Mesenteric fat pad (tissue), 1 donor: ENCODE measurements at places on chromosomes 12 and 14.

DNA sequence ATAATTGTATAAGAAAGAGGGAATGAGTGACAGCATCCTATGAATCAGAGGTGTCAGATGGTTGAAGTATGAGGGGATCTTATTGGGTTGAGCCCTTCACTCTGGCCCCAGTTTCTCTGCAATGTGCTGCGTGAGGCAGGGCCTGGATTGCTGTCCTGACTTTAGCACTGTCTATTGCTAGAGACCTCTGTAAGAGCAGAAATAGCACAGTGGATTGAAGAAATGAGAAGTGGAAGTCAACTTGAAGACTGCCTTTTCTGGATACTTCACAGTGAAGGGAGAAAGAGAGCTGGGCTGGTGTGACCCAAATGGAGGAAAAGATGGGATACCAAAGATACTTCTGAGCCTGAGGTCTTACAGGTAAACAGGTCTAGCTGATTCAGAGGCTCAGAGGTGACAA lies 5.8 kb downstream of the ASCL4 start:
- no peak for DNase-seq

GRCh38 chr14:33370426-33370825 lies 431.7 kb downstream of the NPAS3 start:
- DNase-seq, result no peak

GRCh38 chr12:7681535-7681934 lies 14.0 kb downstream of the GDF3 start:
- no peak for DNase-seq

DNA sequence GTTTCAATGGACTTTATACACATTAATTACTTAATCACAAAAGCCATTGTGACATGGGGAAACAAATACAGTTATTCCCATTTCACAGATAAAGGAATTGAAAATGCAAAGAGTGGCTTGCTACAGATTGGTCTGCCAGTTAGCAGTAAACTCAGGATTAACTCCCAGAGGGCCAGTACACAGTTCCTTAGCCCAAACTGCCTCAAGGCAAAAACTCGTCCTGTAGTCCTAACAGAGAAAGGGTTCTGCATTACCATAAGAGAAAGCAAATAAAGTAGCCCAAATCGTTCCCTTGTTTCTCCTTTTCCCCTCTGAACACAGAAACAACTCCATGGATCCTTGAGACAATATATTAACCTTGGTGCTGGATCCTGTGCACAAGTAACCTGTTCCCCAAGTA lies 274.4 kb downstream of the LRIG3 start:
- DNase-seq, result no peak

- no peak for DNase-seq
Observed at GRCh38 chr14:24376448-24377070, 8.6 kb downstream of the NFATC4 start.

DNA sequence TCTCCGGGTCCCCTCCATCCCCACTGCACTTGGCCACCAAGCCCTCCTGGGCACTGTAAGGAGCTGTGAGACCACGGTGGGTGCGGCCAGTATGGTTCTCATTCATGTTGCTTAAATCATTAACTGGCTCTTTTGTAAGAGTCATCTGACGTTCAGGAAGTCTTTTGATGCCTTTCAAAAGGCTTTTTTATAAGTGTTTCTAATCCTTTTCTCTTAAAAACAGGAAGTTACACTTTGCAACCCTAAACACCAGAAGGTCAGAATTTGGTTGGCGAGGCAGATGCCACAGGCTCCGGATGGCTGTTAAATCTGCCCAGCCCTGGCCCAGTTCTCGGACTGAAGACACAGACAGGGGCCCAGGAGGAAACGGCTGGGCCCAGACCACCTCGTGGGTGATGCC lies 26.1 kb upstream of the DIO3 start:
- DNase-seq, result no peak

DNA sequence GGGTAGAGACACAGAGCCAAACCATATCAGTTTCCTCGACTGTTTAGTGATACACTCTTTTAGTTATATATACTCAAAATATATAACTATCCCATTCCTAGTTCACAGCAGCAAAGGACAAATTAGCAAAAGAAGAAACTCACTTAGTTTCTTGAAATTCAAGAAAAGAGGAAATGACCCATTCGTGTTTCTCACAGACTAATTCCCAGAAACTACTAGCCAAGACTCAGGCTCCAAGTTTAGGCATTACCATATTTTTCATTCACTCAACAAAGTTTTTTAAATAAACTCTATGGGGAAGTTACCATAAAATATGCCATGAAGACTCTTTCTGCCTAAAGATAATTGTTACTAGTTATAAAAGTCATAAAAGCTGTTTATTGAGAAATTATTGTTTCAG lies 152.3 kb upstream of the DAAM1 start:
- DNase-seq, result no peak

- no peak for DNase-seq
Observed at GRCh38 chr14:97306133-97306759, 509.1 kb downstream of the VRK1 start.

GRCh38 chr12:54959291-54960018 lies 25.1 kb downstream of the TESPA1 start:
- no peak for DNase-seq

GRCh38 chr12:6238875-6239274 lies 38.7 kb downstream of the CD9 start:
- no peak for DNase-seq

DNA sequence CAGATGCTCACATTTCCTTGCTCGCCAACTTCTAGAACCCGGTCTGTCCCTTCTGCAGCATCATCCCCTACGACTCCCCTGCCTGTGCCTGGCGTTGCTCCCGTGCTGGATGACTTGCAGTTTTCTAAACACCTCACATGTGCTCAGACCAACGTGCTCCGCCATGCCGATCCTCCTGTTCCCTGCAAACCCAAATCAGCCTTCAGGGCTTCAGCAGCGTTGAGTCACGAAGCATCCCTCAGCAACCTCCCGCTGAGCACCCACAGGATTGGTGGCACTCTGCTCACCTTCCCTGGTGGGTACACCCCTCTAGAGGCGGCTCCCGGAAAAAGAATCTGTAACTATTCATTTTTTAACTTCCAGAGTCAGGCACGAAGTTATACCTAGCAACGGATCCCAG lies 2.8 kb upstream of the PIWIL1 start:
- no peak for DNase-seq
